ENCODE measurements at places on chromosomes 3 and 15.
A peak's percentile ranks its signal among the peaks of the same experiment; 100 is the strongest.

DNA sequence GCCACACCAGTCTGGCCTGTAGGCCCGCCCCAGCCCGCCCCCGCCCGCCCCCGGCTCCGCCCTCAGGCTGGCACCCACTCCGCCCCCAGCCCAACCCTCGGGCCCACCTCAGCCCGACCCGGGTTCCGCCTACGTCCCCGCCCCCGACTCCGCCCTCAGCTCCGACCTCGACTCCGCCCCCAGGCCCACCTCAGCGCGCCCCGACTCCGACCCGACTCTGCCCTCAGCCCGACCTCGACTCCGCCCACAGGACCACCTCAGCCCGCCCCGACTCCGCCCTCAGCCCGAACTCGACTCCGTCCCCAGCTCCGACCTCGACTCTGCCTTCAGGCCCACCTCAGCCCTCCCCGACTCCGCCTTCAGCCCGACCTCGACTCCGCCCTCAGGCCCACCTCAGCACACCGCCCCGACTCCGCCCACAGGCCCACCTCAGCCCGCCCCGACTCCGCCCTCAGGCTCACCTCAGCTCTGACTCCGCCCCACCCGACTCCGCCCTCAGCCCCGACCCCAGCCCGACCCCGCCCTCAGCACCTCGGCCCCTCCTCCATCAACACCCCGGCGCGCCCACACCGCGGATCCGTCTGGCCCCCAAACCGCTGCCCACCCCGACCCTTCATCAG is at the start of gene RAB43:
Gene RAB43 (minus strand): TSS at position 13 of the 620 bp plus-strand sequence. CDS start 315 bp downstream, outside the sequence.
- DNase-seq: peak; percentile 85

DNA sequence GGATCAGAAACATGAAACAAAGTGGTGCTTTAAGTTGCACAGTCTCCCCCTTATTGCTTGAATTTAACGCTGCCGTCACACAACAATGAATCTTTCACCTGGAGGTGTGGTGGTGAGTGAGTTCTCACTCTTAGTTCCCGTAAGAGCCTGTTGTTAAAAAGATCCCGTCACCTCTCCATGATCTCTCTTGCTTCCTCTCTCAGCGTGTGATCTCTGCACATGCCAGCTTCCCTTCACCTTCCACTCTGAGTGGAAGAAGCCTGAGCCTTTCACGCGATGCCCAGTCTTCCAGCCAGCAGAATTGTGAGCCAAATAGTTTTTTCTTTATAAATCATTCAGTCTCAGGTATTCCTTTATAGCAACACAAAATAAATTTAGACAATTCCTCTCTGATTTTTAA is 136.7 kb upstream of the CHL1 start:
- DNase-seq: no peak

DNA sequence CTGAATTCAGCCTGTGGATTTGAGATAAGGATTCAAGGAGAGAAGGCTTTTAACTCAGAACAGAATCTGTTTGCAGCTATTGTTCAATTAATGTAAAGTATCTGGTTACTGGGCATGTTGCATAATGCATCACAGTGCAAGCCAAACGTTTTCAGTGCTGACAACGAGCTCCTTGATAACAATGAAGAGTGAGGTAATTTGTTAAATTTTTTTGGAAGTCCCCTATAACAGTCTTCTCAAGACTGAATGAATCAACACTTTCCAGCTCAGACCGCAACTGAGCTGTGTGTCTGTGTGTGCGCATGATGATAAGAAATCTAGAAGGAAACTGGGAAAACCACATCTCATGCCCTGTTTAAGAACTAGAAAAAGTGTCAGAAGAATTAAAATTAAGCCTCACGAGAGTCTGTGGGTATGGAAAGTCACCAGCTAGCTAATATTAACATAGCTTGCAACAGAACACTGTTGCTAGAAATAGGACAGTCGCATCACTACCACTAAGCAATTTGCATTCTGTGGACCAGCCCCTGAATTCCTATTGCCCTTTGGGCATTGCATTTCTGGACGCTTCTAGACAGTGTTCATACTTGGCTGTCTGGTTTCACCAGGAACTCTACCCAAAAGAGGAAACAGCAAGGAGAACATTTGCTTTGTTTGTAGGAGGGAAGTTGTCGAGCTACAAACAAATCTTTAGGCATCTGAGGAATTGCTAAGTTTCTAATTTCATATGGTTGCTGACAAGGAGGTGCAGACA is 43.7 kb upstream of the ATP2C1 start:
- DNase-seq: no peak

DNA sequence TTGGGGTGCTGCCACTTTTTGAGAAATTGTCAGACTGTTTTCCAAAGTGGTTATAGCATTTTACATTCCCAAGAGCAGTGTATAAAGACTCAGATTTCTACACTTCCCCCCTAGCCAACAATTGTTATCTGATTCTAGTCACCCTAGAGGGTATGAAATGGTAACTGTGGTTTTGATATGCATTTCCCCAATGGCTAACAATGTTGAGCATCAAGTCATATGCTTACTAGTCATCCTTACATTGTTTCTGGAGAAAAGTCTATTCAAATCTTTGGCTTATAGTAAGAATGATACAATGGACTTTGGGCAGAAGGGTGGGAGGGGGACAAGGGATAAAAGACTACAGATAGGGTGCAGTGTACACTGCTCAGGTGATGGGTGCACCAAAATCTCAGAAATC is 73.3 kb downstream of the CSNK1G1 start:
- no peak for DNase-seq

- peak; percentile 27 for DNase-seq
These were observed at the start of gene PTPN9 for GRCh38 chr15:75578948-75579920. Gene PTPN9, minus strand, starts transcription at chr15:75579315. Its CDS starts 539 bp downstream, at chr15:75578776.

DNA sequence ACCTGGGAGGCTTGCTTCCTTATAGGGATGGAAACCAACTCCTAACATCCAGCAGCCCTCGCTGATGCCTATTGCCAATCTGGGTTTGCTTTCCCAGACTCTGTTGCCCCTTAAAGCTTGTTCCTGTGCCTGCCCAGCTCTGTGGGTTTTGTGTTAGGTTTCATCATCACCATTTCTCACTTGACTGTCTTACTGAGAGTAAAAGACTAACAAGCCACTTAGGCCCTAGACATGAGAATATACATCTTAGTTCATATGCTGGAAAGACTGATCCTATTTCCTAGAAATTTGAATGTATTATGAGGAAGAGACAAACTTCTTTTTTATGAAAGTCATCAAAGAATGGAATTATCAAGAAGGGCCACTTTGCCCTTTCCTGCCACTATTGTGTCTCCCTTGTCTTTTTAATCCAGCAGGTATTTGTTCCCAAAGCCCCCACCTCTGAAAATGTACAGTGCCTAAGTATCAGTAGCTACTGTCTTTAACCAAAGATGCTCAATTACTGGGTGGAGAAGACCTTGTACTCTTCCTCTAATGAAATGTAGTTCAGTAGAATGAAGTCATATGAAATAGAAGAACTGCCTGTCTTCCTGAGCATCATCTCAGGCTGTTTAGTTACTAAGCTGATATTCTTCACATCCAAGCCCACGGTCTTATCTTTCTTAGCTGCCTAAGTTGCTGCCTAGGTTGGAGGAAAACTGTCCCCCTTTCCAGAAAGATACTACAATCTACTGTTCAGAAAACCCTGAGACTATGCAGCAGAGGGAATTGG is 59.8 kb upstream of the ZPLD1 start:
- no peak for DNase-seq

- DNase-seq: no peak
These were observed 30.2 kb downstream of the DAG1 start for GRCh38 chr3:49500205-49500731.

DNA sequence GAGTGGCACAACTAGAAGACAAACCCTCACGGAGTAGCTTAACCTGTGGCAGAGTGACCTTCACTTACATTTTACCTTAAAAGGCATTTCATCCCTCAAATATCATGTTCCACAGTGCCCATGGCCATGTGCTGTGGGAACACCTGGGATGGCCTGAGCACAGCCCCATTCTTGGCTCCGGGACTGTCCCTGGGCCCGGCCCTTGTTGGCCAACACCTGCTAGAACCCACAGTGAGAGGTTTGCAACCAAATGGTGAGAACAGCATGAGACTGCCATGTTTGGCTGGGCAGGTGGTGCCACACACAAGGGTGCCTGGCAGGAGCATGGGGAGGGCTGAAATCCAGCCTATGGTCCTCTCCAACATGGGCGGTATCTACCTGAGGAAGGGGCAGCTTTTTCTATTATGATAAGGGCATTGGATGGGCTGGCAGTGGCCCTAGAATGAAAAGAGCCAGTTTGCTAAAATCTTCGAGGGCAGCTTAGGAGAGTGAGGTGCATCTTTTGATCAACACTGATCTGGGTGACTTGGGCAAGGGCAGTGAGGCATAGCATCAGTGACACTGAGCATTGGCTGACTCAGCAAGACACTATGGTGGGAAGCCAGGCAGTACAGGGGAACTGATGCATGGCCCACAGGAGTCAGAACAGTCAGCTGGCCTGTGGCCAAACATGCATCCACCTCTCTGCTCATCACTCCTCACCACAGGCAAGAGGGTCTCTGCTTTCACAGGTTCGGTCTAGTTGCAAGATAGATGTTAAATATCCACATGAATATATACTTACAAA is 53.9 kb downstream of the SYNM start:
- DNase-seq: no peak

- DNase-seq: no peak
These were observed 12.6 kb upstream of the ZBTB47 start for GRCh38 chr3:42640771-42641370.

DNA sequence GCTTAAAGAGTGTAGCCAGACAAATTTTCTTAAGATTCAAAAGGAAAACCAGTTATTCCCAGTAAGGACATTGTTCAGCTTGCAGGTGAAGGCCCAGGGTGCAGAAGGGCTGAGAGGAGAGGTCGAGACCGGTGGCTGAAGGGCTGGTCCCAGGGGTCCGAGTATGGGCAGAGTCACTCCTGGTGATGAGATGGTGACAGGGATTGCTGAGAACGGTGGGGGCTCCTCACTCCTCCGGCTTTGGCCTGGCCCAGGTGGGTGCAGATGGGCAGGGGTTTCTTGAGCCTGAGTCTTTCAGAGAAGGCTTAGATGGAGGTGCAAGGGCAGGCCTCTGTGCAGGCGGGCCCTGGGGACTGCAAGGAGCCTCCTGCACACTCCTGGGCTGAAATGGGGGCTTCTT is 56.2 kb downstream of the ZNF445 start:
- no peak for DNase-seq

DNA sequence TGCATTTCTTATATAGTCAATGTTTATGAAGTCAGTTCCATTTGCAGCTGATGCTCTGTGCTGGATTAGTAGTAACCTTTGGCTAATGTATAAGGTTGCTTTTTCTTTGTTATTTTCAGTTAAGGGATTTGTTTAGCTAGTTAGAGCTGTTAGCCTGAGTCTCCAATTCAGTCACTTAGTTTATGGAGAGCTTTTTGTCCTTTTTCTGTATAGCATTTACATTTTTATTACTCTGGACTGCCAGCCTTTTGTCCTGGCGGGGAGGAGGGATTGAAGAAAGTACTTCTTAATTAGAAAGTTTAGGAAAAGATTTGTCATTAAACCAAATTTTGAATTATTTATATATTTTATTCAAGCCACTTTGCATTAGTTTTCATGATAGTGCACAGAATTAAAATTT is 52.0 kb downstream of the DNAJC13 start:
- DNase-seq: no peak

- no peak for DNase-seq
These were observed 28.6 kb downstream of the EHD4 start for GRCh38 chr15:41943543-41944312.

DNA sequence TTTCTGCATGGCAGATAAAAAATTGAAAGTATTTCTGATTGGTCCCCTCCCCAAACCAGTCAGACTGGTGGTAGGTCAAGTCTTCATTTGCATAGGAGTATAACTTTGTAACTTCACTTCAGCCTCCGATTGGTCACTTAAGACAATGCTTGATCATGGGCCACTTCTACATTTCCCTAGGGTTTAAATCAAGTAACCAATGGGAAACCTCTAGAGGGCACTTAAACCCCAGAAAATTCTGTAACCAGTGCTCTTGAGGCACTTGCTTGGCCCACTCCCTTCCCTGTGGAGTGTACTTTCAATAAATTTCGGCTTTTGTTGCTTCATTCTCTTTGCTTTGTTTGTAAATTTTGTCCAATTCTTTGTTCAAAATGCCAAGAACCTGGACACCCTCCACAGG is 225.5 kb downstream of the ARPP21 start:
- DNase-seq: no peak

DNA sequence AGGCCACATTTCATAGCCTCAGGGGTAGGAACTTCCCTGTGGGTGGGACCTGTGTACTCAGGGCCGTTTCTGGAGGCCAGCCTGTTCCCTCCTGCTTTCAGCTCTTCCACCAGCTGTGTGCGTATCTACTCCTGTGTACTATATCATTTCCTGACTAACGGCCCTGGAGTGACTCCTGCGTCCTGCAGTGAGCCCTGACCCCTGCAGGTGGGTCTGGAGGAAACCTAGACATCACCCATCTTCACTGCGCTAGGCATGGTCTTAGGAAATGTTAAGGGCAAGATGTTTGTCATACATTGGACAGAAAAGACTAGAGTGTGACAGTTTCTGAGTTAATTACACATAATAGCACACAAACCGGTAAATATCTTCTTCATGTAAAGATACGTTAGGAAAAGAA is 297.3 kb downstream of the GABRB3 start:
- DNase-seq: no peak

- no peak for DNase-seq
These were observed 123.8 kb downstream of the B3GALNT1 start for GRCh38 chr3:160981217-160981938.

- no peak for DNase-seq
These were observed 60.5 kb upstream of the MME start for GRCh38 chr3:155019575-155019974.

DNA sequence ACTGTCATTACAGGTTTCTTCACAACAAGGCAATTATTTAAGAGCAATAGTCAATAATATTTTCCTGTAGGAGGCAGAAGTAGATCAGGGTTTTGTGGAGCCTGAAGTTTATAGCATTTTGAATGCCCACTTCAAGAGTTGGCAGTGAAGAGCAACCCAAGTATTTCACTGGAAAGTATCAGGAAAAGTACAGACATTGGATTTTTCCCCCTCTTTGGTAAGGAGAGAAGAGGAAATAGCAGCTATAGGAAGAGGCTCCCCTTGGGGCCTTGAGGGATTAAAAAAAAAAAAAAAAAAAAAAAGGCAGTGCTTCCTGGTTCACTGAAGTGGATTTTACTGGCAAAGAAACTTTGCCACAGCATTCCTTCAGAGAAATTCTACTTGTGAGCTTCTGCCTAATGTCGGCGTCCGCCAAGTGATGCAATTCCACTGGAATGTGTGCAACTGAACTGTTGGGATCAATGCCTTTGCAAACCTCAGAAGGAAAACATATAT is 5.7 kb upstream of the CNTN6 start:
- DNase-seq: no peak

DNA sequence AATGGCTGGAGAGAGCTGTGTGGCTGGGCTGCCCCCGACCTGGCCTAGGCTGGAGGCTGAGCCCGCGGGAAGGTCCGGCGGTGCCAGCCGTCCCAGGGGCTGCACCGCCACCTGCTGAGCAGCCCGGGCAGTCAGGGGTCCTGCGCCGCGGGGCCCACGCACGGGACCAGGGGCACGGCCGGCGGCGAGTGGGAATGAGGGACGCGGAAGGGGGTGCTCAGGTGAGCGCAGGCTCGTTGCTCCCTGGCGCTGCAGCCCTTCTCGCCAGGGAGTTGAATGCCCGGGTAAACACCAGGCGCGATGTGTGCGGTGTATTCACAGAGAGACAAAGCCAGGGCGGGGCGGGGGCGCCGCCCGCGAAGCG is 666 bp upstream of the SEMA3F start:
- DNase-seq: no peak
